ENCODE measurements at places on chromosomes 5 and 9. TPM values are rescaled to one million over a fixed set of nuclear protein-coding genes. Genes with fewer than 3 reads are reported as not detected.
A peak's percentile ranks its signal among the peaks of the same experiment; 100 is the strongest.

DNA sequence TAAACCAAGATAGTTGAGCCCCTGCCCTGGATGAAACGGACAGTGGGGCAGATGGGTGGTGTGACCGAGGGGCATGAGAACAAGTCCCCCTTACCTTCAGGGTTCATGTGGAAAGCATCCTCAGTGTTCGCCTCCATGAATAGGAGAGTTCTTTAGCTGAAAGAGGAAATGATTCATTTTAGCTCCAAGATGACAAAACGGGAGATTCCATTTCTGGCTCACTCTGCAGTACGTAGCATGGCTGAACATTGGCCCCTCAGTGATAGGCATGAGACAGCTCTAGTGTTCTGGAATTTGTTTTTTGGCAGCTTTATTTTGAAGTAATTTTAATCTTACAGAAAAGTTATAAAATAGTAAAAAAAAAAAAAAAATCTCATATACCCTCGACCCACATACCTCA lies 70.2 kb upstream of the AGXT2 start:
- no peaks in the 10 kb centered on the region for H3K4me1 ChIP-seq
- H3K27me3 ChIP-seq: no peaks in the 10 kb centered on the region
- no peak overlapping the region for H3K27ac ChIP-seq

GRCh38 chr9:19409401-19410194 lies 789 bp downstream of the ACER2 start:
- no peaks in the 10 kb centered on the region for H3K27me3 ChIP-seq
- no peak for DNase-seq
- peaks cover 9% of the 10 kb centered on the region for H3K4me1 ChIP-seq
- H3K4me3 ChIP-seq: peak overlapping the region; percentile 99
- H3K27ac ChIP-seq: peak overlapping the region; percentile 50

Gene ZBED3
- total RNA-seq: 0.17 TPM

GRCh38 chr5:68224509-68225187 lies 9.1 kb downstream of the PIK3R1 start:
- peak overlapping the region; percentile 87 for H3K4me3 ChIP-seq
- H3K4me1 ChIP-seq: peaks cover 71% of the 10 kb centered on the region
- H3K27ac ChIP-seq: peak overlapping the region; percentile 88
- peaks cover 21% of the 10 kb centered on the region for H3K36me3 ChIP-seq
- H3K27me3 ChIP-seq: no peaks in the 10 kb centered on the region
- no peak for DNase-seq

Gene GOLPH3
- total RNA-seq: 86.7 TPM

DNA sequence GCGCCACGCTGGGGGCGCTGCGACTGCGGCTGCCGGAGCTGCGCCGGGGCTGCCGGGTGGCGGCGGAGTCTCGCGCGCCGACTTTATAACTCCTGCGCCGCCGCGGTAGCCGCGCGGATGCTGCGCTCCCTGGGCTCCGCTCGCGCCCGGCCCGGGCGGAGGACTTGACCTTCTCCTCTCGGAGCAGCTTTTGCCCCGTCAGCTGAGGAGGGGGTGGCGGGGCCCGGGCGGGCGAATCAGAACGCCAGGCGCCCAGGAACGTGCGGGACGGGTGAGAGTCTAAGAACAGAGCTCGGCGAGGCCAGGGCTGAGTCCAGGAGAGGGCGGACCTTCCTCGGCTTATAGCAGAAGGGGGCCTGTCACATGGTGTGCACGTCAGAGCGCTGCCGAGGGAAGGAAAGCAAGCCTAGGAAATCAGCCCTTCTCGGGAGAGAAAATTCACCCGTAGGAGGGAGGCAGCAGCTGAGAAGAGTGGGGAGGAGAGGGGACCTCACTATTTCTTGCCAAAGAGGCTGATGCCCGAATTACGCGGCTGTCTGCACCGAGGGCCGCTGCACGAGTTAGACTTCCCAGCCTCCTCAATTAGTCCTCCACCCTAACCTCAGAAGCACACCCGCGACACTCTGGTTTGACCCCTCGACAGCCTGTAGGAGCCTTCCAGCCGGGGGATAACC lies at the start of gene FOXD1:
Gene FOXD1 (minus strand): TSS at position 315 of the 674 bp plus-strand sequence. CDS start 415 bp downstream, outside the sequence.
- peaks cover 8% of the 10 kb centered on the region for H3K36me3 ChIP-seq
- DNase-seq: peak; percentile 67
- H3K4me3 ChIP-seq: peak within 1 kb of the TSS; percentile 86
- H3K27me3 ChIP-seq: peaks cover 39% of the 10 kb centered on the region
- peak within 1 kb of the TSS; percentile 31 for H3K27ac ChIP-seq

DNA sequence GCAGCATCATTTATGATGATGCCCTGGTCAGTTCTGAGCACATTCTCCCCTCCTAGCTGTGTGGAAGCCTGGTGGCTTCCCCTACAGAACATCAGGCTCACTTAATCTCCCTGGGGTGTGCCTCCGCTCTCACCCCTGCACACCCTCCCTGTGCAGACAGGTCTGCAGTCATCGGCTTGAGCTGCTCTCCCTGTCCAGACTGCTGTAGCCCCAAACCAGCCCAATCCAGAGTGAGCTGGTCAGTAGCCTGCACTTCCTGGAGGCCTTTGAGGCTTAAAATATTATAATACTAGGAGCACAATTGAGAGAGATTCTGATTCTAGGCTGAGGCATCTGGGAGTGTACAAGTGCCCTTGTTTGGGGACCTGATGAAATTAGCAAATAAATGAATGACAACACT lies 60.2 kb downstream of the PPARGC1B start:
- no peaks in the 10 kb centered on the region for H3K36me3 ChIP-seq
- DNase-seq: no peak
- no peaks in the 10 kb centered on the region for H3K4me1 ChIP-seq
- H3K27me3 ChIP-seq: no peaks in the 10 kb centered on the region
- no peak overlapping the region for H3K4me3 ChIP-seq

GRCh38 chr5:27010646-27011045 lies 27.7 kb downstream of the CDH9 start:
- no peaks in the 10 kb centered on the region for H3K36me3 ChIP-seq
- no peaks in the 10 kb centered on the region for H3K4me1 ChIP-seq
- H3K27ac ChIP-seq: no peak overlapping the region

Gene SV2C
- total RNA-seq: not detected

DNA sequence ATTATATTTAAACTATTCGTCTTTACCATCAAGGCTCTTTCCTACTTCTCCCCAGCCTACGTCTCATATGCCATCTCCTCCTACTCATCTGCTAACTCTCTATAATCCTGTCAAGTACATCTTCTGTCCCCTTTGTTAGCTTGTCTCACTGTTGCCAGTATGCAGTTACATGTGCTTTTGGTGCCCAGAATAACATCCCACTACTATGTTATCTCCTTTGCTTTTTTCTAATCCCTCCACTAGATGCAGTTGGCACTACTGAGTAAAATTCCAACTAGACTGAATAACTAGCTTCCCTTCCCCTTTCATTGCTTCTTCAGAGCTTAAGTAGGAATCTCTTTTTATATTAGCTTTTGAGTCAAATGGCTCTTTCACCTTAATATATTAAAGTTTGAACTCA lies 3.0 kb upstream of the ARRDC3 start:
- no peak overlapping the region for H3K27ac ChIP-seq
- H3K36me3 ChIP-seq: no peaks in the 10 kb centered on the region
- no peaks in the 10 kb centered on the region for H3K27me3 ChIP-seq
- no peak overlapping the region for H3K4me3 ChIP-seq
- H3K4me1 ChIP-seq: peaks cover 31% of the 10 kb centered on the region

Gene PPP2R2B
- total RNA-seq: 20.0 TPM

- H3K27me3 ChIP-seq: no peaks in the 10 kb centered on the region
- H3K4me3 ChIP-seq: no peak overlapping the region
- peak overlapping the region; percentile 33 for H3K27ac ChIP-seq
- no peaks in the 10 kb centered on the region for H3K4me1 ChIP-seq
- H3K36me3 ChIP-seq: no peaks in the 10 kb centered on the region
Measured at GRCh38 chr9:112087506-112087905, 87.6 kb downstream of the SUSD1 start.

Gene CYLC2
- not detected for total RNA-seq

Gene CACNA1B
- total RNA-seq: 0.90 TPM

GRCh38 chr9:128712451-128713410 lies 10.4 kb downstream of the PKN3 start:
- H3K4me1 ChIP-seq: no peaks in the 10 kb centered on the region
- no peaks in the 10 kb centered on the region for H3K27me3 ChIP-seq
- no peak overlapping the region for H3K4me3 ChIP-seq
- no peak overlapping the region for H3K27ac ChIP-seq
- H3K36me3 ChIP-seq: no peaks in the 10 kb centered on the region

Gene CAVIN4
- total RNA-seq: 0.31 TPM

Gene ANKRD18B
- not detected for total RNA-seq

Gene ARL14EPL
- not detected for total RNA-seq

- H3K36me3 ChIP-seq: no peaks in the 10 kb centered on the region
- H3K4me1 ChIP-seq: peaks cover 6% of the 10 kb centered on the region
Measured at GRCh38 chr9:100472788-100473275, at the start of gene TMEFF1. TMEFF1 (plus strand) TSS chr9:100473149; CDS start chr9:100473545, 396 bp downstream.

Gene NR6A1
- total RNA-seq: 2.0 TPM

DNA sequence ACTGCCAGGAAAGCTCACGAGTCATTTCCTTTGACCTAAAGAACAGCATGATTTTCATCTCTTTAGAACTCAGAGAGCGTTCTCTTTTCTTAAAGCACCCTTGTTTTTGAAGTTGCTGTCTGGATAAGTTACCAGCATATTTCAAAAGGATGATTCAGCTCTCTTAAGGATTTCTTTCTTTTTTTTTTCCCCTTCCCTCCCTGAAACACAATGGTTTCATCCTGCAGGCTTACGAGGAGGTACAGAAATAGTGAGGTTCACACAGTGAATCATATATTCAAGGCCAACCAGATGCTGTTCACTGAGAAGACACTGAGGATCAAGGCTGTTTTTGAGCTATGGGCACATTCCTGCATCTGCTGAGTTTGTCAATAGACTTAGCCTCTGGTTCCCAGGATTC lies 257.2 kb downstream of the KIF4B start:
- no peak overlapping the region for H3K27ac ChIP-seq
- no peaks in the 10 kb centered on the region for H3K27me3 ChIP-seq
- no peak for DNase-seq
- no peaks in the 10 kb centered on the region for H3K36me3 ChIP-seq
- no peaks in the 10 kb centered on the region for H3K4me1 ChIP-seq

GRCh38 chr9:76177931-76178330 lies 216.3 kb downstream of the RFK start:
- peaks cover 28% of the 10 kb centered on the region for H3K4me1 ChIP-seq
- DNase-seq: no peak
- no peaks in the 10 kb centered on the region for H3K27me3 ChIP-seq
- H3K27ac ChIP-seq: no peak overlapping the region
- no peak overlapping the region for H3K4me3 ChIP-seq

- H3K36me3 ChIP-seq: no peaks in the 10 kb centered on the region
- H3K27me3 ChIP-seq: peaks cover 25% of the 10 kb centered on the region
- H3K27ac ChIP-seq: no peak overlapping the region
- DNase-seq: no peak
- no peaks in the 10 kb centered on the region for H3K4me1 ChIP-seq
- no peak overlapping the region for H3K4me3 ChIP-seq
Measured at GRCh38 chr5:116583862-116584222, 9.2 kb upstream of the SEMA6A start.

DNA sequence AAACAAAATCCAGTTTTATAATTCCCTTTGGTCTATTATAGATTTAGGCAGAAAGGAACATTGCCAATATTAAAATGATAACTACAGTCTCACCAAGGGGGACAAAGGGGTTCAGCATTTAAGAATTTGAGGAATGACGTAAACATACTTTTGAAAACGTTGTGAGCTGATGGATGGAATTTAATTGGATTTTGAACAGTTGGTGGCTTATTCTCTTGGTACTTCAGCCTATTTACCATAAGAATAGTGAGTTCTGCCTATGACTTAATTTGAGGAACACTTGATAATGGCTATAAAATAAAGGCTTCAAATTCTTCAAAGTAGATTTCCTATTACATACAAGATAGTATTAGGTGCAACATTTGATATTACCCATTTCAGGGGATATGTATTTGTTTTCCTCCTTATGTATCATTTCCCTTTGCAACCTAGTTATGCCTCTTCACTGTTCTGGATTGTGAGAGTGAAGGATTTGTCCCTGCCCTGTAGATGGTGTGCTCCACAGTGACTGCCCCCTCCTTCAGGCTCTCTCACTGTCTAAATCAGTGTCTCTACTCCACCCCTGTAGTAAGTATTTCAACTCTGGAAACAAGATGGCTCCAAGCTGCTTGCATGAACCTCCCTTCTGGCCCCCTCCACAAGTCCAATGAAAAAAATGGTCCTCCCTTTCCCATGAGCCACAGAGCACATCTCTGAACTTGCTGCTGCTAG lies 225.6 kb downstream of the ARHGEF28 start:
- no peaks in the 10 kb centered on the region for H3K27me3 ChIP-seq
- H3K4me3 ChIP-seq: no peak overlapping the region
- DNase-seq: no peak
- no peaks in the 10 kb centered on the region for H3K36me3 ChIP-seq

Gene SLC28A3
- total RNA-seq: 0.07 TPM

- H3K36me3 ChIP-seq: no peaks in the 10 kb centered on the region
- no peaks in the 10 kb centered on the region for H3K27me3 ChIP-seq
- no peaks in the 10 kb centered on the region for H3K4me1 ChIP-seq
- no peak overlapping the region for H3K4me3 ChIP-seq
- no peak overlapping the region for H3K27ac ChIP-seq
Measured at GRCh38 chr9:16575142-16575985, 295.1 kb downstream of the BNC2 start.

GRCh38 chr5:76705574-76705973 lies 10.4 kb upstream of the F2R start:
- H3K27ac ChIP-seq: no peak overlapping the region
- H3K27me3 ChIP-seq: no peaks in the 10 kb centered on the region
- no peak for DNase-seq

DNA sequence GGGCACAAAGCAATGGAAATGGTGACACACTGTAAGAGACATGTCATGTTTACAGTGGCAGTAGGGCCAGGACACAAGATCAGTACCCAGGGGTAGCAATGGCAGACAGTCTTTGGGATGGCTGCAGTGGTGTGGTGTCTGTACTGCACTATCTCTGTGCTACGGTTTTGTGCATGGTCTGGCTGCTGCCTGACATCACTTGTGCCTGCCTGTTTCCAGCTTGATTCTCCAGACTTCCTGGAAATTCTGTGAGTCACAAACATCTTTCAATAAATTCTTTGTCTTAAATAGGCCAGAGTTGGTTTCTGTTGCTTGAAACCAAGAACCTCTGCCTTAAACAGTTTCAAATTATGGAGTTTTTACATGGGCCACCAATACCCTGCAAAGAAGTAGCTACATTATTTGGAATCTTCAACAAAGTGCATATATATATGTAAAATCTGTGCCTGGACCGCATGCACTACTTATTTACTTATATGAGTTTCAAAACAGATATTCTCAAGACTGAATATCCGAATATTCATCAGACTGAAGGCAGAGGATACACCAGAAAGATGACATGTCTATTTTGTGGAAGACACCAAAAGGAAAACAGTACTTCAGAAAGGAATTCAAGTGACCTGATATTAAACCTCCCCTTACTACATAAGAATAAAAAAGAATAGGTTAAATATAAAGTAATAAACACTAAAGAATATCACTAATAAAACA lies 188.1 kb downstream of the RFX3 start:
- H3K27me3 ChIP-seq: no peaks in the 10 kb centered on the region
- H3K4me3 ChIP-seq: no peak overlapping the region
- no peaks in the 10 kb centered on the region for H3K36me3 ChIP-seq
- H3K4me1 ChIP-seq: peaks cover 5% of the 10 kb centered on the region
- no peak overlapping the region for H3K27ac ChIP-seq

DNA sequence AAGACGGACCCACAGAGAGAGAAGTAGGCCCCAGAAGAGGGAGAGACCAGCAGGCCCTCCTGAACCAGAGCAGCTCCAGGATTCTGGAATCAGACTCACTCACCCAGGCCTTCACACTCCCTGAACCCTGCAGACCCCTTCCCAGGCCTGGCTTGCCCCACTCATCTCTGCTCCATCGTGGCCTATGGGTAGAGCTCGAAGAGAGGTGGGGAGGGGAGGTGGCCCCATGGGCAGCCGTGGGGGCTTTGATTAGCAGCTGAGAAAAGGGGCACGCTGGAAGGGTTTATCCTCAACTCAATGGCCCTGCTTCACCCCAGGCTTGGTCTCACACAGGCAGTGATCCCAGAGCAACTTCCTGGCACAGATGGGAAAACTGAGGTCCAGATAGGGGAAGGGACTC lies 613 bp downstream of the MYMK start:
- no peak overlapping the region for H3K27ac ChIP-seq
- no peaks in the 10 kb centered on the region for H3K4me1 ChIP-seq
- H3K27me3 ChIP-seq: peaks cover 6% of the 10 kb centered on the region
- H3K4me3 ChIP-seq: no peak overlapping the region
